ENCODE measurements at places on chromosomes 1 and 21.

DNA sequence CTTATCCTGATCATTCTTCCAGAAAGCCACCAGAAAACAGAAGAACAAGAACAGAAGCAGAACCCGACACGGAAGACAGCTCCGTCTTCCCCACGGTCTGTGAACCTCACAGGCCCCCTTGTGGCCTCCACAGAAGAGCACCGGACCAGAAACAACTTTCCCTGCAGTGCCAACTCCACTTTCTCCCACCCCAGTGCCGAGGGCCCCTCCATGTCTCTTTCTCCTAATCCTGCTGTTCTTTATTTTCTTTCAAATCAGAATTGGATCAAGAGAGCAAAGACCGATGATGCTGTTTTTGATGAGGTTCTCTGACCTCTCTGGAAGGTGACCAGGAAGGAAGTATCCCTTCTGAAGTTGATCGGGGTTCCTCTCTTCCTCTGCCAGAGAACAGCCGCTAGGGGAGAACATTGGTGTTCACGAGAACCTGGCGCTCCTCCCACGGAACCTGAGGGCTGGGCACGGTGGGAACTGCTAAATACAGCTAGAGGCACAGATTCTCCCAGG lies 58.9 kb upstream of the CTTNBP2NL start:
- no peak for DNase-seq

DNA sequence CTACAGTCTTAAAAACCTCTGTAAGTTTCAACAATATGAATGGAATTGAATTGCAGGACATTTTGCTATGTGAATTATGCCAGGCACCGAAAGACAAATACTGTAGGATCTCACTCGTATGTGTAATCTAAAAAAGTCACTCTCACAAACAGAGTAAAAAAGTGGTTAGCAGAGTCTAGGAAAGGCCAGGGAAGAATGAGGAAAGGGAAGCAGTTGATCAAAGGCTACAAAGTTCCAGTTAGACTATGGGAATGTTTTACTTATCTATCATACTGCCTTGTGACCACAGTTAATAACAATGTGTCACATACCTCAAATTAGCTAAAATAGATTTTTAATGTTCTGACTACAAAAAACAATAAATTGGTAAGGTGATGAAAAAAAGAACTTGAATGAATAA lies 565.4 kb upstream of the BRINP3 start:
- no peak for DNase-seq

DNA sequence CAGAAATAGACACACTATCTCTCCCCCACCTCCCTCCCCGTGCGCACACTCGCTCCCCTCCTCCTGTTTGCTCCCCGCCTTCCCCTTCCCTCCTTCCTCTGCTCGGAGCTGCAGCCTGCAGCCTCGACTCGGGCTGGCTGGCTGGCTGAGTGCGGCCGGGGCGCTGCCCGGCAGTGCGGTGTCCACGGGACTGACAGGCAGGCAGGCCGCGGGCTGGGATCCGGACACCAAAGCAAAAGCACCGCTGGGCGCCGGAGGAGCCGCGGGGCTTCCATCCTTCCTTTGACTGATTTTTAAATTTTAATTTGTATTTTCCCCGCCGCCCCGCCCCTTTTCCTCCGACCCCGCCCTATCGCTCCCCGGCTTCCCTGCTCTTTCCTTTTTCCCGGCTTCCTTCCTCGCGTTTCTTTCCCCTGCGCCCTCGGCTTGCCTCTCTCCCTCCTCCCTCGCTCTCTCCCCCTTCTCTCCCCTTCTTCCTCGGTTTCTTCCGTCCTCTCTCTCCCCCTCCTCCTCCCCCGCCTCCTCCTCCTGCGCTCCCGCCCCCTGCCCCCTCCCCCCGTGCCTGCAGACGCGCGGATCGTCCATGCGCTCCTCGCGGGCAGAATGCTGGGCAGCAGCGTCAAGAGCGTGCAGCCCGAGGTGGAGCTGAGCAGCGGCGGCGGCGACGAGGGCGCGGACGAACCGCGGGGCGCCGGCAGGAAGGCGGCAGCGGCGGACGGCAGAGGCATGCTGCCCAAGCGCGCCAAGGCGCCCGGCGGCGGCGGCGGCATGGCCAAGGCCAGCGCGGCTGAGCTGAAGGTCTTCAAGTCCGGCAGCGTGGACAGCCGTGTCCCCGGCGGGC lies 109.4 kb downstream of the NAV1 start:
- DNase-seq, result no peak

DNA sequence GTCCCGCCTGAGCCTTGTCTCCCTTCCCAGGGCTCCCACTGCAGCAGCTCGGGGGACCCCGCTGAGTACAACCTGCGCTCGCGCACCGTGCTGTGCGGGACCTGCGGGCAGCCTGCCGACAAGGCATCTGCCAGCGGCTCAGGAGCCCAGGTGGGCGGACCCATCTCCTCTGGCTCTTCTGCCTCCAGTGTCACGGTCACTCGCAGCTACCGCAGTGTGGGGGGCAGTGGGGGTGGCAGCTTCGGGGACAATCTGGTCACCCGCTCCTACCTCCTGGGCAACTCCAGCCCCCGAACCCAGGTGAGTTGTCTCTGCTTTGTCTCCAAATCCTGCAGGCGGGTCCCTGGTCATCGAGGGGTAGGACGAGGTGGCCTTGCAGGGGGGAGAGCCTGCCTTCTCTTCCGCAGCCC lies 14.9 kb upstream of the SEMA4A start:
- no peak for DNase-seq

GRCh38 chr1:34162852-34163766 lies 1.9 kb downstream of the CSMD2 start:
- peak; percentile 11 for DNase-seq

- no peak for DNase-seq
Observed at GRCh38 chr1:221856228-221857093, 114.6 kb upstream of the DUSP10 start.

GRCh38 chr1:63799820-63800219 lies 26.0 kb downstream of the ROR1 start:
- DNase-seq, result no peak

DNA sequence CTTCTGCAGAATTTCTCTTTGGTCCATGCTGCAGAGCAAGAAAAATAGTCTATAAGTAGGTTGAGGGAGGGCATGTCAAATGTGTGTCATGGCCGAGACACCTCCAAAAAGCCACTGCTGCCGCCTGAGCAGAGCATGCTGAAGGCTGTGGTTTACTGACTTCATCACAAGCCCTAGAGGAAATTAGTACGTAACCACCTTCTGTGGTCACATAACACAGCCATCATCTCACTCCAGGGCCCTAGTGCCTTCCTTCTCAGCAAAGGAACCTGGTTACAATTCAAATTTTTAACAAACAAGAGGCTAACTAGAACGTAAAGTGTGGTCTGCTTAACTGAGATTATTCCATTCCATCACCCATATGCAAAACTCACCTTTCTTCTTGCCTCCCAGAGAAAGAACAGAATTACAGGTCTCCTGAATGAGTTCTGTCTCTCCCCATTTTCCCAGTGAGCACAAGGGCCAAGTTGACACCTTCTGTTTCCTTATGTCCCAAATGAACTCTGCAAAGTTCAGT lies at the start of gene PTPN22:
TSS of gene PTPN22 (minus strand) at position 116 of the 517 bp plus-strand sequence.
- DNase-seq, result no peak

- DNase-seq, result no peak
Observed at GRCh38 chr1:92538413-92539061, 51.8 kb upstream of the GFI1 start.

GRCh38 chr1:103448560-103448959 lies 76.9 kb upstream of the RNPC3 start:
- DNase-seq, result no peak

DNA sequence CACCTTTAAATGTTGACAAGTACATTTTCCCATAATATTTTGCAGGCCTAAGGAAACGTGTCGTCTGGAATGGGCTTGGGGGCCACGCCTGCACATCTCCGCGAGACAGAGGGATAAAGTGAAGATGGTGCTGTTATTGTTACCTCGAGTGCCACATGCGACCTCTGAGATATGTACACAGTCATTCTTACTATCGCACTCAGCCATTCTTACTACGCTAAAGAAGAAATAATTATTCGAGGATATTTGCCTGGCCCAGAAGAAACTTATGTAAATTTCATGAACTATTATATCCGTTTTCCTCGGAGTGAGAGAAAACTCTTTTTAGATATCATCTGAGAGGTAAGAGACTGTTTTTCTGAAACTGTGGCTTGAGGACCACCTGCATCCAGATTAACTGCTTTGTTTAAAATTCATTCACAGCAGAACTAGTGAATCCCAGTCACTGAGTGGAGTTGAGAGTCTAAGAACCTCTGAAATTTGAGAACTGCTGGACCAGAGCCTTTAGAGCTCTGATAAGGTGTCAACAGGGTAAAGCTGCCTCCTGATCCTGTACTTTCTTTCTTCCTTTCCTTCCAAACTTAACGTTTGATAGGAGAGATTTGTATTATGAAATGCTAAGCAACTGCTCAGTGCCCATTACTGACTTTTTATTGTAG lies 811 bp downstream of the EXO1 start:
- no peak for DNase-seq

- DNase-seq, result no peak
Observed at GRCh38 chr1:167122121-167122480, 28.2 kb downstream of the STYXL2 start.

- no peak for DNase-seq
Observed at GRCh38 chr1:33433509-33434362, 2.8 kb upstream of the PHC2 start.

DNA sequence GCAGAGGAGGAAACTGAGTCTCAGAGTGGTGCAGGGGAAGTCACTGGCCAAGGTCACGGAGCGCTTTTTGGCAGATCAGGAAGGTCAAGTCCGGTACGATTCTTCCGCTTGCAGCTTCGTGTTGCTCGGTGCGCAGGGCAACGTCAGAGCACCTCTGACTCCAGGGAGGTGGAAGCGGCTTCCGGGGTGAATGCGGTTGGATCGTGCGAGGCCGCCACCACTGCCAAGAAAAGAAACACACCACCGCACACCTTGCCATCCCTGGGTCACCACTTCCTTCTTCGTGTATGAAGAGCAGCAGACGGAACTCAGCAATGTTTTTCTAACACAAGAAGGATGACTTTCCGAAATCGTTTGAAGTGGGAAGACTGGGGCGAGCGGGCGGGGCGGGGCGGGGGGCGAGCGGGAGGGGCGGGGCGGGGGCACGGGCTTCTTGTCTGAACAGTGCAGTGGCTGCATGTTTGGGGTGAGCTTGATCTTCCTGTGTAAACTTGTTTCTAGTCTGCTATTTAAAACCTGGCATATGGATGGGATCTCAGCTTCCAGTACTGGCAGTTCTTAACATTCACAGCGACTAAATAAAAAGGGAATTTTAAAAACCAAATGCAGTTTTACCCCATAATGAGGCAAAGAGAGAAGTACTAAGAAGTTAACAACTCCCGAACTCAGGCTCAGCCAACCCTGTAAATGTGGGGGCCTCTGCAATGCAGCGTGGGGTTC lies 300.0 kb downstream of the RRAGC start:
- DNase-seq, result no peak

DNA sequence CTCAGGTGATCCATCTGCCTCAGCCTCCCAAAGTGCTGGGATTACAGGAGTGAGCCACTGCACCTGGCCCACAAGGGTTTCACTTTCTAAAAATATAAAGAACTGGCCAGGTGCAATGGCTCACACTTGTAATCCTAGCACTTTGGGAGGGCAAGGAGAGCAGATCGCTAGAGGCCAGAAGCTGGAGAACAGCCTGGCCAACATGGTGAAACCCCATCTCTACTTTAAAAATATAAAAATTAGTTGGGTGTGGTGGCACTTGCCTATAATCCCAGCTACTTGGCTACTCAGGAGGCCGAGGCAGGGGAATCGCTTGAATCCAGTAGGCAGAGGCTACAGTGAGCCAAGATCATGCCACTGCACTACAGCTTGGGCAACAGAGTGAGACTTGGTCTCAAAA lies 25.7 kb downstream of the MRPL39 start:
- no peak for DNase-seq

DNA sequence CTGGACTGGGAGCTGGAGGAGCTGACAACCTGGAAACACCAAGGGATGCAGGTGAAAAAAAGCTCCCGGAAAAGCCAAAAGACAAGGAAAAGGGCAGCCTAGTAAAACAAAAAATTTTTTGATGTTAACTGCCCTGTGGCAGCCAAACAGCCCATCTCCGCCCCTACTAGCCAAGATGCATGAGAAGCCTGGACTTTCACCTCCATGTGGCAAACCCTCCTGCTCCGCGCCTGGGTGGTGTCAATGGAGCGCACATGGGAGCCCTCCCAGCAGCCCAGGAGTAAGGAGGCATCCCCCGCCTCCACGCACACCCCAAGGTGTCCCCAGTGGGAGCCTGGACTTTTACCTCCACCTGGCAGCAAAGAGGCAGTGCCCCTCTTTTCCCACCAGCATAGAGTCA lies 30.5 kb downstream of the LEMD1 start:
- DNase-seq, result no peak

DNA sequence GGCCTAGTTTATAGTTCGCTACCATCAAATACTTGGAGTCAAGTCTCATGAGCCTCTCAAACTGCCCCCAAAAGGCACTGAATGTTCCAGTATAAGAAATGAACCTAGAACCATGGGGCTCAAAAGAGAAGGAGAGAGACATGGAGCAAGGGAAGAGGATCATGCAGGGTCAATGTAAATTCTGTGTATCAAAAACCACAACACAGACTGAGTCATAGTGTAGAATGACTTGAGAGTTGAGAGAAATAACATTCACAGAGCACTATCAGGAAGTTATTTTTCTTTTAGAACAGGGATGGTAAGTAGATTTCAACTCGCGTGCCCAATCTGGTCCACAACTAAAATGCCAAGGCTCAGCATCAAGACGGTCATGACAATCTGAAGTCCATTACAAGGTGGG lies 59.8 kb downstream of the GNG12 start:
- DNase-seq, result no peak

DNA sequence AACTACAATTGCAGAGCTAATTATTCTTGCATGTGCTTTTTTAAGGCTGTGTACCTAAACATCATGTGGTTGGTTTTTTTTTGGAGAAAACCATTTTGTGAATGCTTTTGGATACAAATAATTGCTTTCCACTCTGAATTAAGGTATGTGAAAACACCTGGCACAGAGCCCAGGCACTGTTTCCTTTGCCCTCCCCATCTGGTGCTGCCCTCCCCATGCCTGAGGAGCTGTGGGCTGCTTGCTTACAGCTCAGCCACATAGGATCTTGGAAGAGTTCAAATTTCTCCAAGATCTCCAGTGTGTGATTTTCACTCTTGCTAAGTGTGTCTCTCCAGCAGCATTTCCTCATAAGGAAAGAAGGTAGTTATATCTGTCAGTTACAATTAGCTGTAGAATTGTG lies 27.8 kb downstream of the DNM3 start:
- no peak for DNase-seq

DNA sequence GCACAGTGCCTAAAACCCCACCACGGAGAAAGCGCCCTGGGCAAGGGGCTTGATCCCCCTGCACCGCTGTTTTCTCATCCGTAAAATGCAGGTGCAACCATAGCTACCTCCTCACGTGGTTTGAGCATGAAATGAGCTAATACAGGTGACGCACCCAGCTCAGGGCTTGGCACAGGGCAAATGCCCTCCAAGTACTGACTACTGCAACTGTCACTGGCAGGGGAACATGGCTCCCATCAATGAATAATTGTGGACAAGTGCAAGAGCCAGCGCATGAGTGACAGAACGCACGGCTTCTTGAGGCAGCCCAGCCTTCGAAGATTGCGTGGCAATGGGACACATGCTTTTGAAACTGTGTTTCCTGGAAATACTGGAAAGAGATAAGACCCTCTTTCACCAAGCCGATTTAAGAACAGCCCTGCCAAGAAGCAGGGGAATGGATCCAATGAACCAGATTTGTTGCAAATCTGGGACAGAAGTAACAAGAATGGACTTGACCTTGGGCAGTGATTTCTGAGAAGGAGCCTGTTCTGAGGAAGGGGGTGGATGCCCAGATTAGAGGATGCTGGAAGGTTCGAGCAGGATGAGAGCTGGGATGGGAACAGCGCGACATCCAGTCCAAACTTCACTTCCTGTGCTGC lies 92.8 kb upstream of the IFFO2 start:
- no peak for DNase-seq

Data from cerebellar nuclear complex (tissue), 1 donor.